CD4-positive, alpha-beta T cell (primary cell): ENCODE measurements at places on chromosomes 16 and 17.

- DNase-seq, result no peak
Observed at GRCh38 chr16:49739381-49739780, 116.5 kb downstream of the ZNF423 start.

GRCh38 chr17:16418685-16419068, 3.3 kb downstream of the TRPV2 start:
- no peak for DNase-seq

DNA sequence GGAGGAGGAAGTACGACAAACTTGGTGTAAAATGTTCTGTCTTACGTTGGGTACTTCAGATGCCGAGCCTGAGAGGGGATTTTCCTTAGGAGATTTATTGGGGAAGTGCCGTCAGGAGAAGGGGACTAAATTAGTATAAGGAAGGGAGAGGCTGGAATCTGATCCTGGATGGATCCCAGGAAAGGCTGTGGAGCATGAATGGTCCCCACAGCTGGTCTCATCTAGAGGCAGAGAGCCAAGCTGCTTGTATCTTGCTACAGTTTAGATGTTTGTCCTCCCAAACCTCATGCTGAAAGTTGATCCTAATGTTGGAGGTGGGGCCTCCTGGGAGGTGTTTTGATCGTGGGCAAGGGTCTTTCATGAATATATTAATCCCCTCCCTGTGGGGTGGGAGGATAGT, 798.4 kb upstream of the EEF2KMT start:
- no peak for DNase-seq

DNA sequence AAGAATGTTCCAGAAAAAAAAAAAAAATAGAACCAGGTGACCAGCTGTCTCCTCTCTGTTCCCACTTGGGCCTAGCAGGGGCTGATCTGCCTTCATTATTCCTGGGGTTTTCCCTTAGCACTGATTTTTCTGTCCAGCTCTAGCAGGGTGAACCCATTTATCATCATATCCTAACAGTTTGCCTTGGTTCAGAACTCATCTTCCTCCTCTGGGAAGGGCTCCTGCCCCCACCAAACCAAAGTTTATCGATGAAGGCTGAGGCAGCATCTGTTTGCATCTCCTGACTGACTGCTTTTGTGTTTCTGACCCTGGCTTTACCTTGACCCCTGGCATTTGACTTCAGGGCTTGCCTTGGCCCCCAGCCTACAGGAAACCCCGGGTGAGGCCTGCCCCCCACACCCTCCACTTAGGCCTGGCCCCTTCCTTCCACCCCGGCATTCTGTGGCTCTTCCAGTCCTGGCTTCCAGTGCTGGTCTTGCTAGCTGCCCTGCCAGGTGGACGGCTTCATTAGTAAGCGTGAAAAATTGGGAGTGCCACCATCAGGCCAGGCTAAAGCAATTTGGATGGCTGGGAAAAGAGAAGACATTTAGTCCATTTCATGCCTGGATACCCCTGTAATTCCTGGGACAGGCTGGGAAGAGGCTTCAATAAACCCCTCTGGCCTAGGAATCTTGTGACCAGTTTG, 164.9 kb downstream of the CCDC182 start:
- no peak for DNase-seq

DNA sequence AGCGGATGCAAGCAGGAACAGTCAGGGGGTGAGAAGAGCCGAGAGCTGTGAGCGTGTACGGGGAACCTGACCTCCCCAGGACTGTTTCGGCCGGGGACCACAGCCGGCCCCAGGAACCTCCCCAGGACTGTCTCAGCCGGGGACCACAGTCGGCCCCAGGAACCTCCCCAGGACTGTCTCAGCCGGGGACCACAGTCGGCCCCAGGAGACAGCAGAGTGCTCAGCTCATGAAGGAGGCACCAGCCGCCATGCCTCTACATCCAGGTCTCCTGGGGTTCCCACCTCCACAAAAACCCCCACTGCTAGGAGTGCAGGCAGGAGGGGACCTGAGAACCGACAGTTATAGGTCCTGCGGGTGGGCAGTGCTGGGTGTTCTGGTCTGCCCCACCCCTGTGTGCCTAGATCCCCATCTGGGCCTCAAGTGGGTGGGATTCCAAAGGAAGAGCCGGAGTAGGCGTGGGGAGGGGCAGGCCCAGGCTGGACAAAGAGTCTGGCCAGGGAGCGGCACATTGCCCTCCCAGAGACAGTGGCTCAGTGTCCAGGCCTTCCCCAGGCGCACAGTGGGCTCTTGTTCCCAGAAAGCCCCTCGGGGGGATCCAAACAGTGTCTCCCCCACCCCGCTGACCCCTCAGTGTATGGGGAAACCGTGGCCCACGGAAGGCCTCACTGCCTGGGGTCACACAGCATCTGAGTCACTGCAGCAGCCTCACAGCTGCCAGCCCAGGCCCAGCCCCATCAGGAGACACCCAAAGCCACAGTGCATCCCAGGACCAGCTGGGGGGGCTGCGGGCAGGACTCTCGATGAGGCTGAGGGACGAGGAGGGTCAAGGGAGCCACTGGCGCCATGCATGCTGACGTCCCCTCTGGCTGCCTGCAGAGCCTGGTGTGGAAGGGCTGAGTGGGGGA, 4.3 kb downstream of the RHBDF1 start:
- no peak for DNase-seq

- no peak for DNase-seq
Observed at GRCh38 chr17:58265902-58266875, 14.5 kb downstream of the MPO start.

- DNase-seq, result no peak
Observed at GRCh38 chr16:4970010-4970409, 11.9 kb downstream of the SEC14L5 start.

GRCh38 chr16:89338863-89339262, 121.4 kb downstream of the ZNF778 start:
- DNase-seq, result no peak

GRCh38 chr17:53490447-53490968, 332.2 kb upstream of the KIF2B start:
- no peak for DNase-seq

DNA sequence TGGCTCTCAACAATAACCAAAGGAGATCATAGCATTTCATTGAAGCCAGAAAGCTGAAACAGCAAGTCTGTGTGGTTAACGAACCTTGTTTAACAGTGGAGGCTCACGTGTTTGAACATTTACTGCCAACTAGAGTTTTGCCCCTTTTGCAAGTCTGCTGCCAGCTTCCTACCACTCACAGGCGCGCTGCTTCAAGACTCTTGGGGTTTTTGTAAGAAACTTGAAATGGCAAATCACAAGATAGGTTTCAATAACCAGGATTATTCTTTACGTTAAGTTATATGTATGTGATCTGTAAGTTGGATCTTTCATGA, 1.2 kb downstream of the SNTB2 start:
- DNase-seq, result peak; percentile 36

- no peak for DNase-seq
Observed at GRCh38 chr16:27820646-27821345, 242.7 kb downstream of the GSG1L start.

DNA sequence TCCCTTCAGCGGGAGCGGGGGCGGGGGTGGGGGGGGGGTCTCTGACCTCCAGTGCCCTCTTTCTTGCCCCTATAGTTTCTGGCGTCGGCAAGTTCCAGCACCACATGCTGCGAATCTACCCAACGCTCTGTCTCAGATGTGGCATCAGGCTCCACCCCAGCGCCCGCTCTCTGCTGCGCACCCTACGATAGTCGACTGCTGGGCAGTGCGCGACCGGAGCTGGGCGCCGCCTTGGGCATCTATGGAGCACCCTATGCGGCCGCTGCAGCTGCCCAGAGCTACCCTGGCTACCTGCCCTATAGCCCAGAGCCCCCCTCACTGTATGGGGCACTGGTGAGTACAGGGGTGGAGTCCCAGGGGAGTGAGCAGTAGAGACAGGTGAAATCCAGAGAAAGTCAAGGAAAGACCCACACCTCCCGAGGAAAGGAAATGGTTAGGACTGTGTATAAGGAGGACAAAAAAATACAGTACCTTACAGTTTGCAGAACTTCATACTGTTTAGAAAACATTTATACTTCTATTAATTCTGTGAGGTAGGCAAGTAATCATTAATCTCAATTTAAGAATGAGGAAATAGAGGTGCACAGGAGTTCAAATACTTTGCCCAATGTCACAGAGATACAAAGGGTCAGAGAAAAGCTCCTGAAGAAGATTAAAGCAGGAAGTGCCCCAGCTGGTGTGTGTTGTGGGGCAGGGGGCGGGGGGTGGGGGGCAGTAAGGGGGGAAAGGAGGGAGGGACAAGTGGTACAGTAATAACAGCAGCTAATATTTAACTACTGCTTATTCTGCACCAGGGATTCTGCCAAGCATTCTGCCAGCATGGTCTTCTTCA, 2.5 kb downstream of the IRX6 start:
- no peak for DNase-seq

DNA sequence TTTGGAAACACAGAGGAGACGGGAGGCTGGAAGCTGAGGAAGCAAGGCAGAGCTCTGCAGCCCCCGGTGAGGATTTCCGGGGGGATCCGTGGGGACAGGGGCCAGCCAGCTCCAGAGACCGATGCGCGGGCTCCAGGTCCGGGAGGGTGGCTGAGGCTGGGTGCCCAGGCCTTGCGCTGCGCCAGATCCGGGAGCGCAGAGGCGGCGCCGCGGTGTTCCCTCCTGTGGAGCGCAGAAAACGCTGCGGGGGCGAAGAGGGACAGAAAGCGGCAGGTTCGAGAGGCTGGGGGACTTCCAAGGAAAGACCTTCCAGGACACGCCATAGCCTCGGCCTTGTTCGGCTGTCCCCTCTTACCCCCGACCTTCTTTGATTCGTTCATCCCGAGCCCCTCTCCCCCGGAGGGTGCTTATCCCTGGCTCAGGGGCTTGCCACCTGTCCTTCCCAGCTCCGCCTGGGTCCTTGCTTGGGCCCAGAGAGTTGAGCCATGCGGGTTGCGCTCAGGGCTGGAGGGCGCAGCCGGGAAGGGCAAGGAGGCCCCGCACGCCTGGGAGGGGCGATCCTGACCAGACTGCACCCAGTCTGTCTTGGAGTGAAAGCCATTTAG, 697 bp upstream of the SHISA9 start:
- DNase-seq, result no peak

GRCh38 chr17:70030371-70030770, 44.7 kb upstream of the KCNJ16 start:
- DNase-seq, result no peak

DNA sequence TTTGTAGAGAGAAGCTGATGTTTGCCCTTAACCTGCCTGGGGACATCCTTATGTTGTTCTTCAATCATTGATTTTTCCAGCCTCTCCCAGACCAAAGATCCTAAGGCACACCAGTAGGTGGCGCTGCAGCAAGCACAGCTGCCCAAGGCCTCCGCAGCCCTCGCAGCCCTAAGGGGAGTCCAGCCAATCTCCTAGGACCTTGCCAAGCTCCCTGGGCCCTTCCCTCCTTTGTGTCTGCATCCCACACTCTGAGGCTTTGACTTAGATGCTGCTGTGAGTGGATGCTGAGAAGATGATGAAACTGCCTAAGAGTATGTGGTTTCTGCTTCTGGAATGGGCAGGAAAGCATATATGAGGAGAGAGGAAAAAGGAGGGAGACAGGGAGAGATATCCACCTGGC, 47.1 kb downstream of the SPACA3 start:
- no peak for DNase-seq

DNA sequence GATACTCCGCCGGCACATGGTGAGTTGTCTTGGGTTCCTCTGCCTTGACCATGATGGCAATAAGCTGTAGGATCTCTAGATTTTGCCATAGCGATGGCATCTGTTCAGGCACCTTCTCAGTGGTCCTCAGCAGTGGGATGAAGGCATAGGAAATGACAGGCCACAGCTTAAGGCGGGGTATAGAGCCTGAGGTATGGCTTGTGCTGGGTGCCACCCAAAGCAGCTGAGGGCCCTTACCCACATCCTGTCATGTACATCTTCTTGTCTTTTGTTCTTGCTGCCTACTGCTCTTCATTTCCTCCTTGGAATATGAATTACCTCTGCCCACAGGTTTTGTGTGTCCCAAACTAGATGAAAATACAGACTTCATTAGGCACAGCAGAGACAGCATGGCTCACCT, 29.5 kb downstream of the KAT7 start:
- peak; percentile 41 for DNase-seq

GRCh38 chr16:10745841-10746240, 2.2 kb downstream of the NUBP1 start:
- no peak for DNase-seq
